ENCODE measurements at places on chromosomes 11 and 22.

DNA sequence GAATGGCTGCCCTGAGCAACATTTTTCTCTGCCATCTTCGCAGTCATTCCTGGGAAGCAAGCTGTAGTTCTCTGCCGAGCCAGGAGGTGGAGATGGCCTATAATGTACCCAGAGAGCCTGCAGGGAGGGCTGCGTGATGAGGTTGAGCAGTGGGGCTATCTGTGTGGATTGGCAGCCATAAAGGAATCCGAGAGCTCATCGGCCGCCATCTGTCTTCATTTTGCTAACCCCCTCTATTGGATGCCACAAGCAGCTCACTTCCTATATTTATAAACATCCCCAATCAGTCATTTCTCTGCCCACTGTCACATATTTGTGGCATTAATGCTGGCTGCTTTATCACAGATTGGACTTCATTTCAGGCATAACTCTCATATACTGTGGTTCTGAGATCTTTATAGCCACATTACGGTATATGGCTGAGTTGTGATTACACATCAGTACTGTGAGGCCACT, 209.5 kb downstream of the NTM start:
- peak; percentile 56 for DNase-seq

GRCh38 chr11:65132238-65132987, 1.9 kb downstream of the SYVN1 start:
- DNase-seq, result no peak

DNA sequence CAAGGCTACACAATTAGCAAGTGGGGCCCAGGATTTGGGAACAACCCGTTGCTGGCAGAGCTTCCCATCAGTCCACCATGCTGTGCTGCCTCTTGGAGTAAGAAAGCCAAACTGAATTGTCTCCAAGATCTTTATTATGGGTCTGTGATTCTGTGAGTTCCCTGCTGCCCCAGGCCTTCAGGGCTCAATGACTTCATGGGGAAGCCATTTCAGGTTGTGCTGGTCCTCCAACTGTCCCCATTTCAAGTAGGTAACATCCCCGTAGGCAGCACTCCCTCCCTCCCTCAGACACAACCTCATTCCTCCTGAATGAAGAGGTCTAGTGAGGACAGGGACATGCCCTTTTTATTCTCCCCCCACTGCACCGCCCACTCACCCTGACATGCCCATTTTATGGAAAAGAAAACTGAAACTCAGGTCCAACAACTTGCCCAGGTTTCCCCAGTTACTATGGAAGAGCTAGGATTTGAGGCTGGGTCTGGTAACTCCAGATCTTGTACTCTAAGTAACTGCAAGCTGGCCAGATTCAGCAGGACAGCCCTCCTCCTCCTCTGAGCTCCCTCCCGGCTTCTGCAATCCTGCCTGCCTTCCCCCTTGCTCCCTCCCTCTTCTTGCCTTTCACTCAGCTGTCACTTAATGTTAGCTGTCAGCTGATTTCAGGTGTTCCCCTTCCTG, 8.2 kb upstream of the YWHAH start:
- DNase-seq, result no peak

DNA sequence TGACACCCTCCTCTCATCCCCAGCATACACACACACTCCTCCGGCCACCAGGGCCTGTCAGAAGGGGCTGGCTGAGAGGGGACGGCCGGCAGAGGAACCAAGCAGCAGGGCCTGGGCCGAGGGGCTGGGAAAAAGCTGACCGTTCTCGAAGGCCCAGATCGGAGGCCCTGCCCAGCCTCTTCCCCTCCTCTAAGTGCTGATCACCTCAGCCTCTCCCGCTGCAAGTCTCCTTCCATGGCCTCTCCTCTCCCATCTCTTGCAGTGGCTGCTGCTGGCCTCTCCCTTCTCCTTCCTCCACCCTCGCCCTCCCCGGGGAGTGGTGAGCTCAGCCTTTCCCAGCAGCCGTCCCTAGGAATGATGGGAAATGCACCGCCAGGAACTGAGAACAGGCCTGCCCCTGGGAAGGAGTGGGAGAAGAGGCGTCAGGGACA, 39.6 kb downstream of the ARRB1 start:
- peak; percentile 40 for DNase-seq

- DNase-seq, result no peak
Observed at GRCh38 chr11:116231543-116231942, 541.2 kb downstream of the BUD13 start.

GRCh38 chr11:30016588-30017363, at the start of gene KCNA4:
TSS of gene KCNA4 (minus strand) at chr11:30017030. CDS start at chr11:30012678, 4,352 bp downstream.
- no peak for DNase-seq

DNA sequence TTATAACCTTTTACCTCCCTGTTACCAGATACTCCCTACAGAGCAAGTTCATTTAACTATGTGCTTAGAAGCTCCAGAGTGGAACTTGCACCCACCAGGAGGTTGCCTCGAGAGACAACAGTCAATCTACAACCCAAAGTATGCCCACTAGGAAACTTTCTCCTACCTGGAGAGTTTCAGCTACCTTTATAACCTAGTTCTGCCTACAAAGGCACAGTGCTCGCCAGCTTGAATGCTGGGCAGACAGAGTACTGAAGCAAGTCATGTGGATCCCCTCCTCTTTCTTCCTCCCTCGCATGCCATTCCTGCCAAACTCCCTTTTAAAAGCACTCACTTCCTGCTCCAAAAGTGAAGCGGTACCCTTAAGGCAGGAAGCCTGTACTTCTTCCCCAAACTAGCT, 258.9 kb downstream of the SWAP70 start:
- no peak for DNase-seq

- no peak for DNase-seq
Observed at GRCh38 chr11:118081241-118081958, 4.5 kb downstream of the TMPRSS4 start.

DNA sequence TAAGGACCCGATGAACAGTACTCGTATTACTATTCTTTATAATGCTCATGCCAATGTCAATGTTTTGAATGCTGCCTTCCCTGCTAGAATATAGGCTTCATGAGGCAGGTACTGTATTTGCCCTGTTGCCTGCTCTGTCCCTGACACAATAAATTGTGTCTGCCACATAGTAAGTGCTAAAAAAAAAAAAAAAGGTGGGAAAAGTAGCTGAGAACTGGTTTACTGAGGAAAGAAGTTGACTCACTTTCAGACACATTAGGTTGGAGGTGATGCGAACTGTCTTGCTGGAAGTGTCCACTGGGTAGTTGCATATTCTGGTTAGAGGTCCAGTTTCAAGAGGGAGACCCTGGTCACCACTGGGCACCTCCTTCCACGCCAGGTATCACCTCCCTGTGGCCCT, 255.9 kb downstream of the KIRREL3 start:
- DNase-seq, result no peak

- peak; percentile 88 for DNase-seq
Observed at GRCh38 chr11:73308003-73308960, at the start of gene ARHGEF17. TSS of gene ARHGEF17 (plus strand) at chr11:73308276. CDS start at chr11:73308639, 363 bp downstream.

GRCh38 chr11:128503245-128503991, 83.9 kb downstream of the ETS1 start:
- peak; percentile 89 for DNase-seq

- no peak for DNase-seq
Observed at GRCh38 chr22:45218976-45219375, 21.7 kb downstream of the KIAA0930 start.

DNA sequence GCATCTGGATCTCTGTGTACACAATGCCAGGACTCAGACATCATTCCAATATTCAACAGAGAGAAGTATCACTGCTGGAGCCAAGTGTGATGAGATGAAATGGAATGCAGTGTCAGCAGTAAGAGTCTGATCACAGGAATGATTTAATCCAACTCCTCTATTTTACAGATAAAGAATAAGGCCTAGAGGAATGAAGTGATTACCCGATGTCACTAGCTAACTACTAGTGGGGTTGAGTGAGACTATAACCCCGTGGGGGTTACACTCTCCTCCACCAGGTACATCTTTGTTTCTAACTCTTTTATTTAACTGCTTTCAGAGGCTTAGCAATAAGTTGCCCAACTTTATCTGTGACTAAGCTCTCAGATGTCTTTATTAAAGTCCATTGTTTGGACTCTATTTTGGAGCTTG, 94.2 kb upstream of the FAT3 start:
- DNase-seq, result peak; percentile 47

- DNase-seq, result peak; percentile 55
Observed at GRCh38 chr22:35552196-35552842, 11.7 kb downstream of the RASD2 start.

DNA sequence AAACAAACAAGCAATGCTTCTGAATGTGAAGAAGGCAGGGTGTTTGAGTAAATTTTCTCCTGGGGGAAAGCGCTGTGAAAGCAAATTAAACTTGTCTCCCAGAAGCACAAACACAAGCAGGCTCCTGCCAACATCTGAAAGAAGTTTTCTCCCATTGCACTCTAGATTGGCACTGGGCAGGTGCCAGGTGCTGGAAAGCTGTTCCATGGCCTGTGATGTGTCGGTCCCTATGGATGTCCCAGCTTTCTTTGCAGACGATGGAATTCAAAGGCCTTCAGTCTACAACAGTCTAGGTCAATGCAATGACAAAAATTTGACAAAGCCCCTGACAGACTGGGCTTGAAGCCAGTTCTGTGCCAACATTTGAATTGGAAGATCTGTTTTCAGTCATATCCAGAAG, 246.1 kb upstream of the NARS2 start:
- DNase-seq, result no peak

GRCh38 chr11:120054753-120055045, 83.2 kb downstream of the TRIM29 start:
- no peak for DNase-seq

- DNase-seq, result no peak
Observed at GRCh38 chr11:63931876-63932275, 6.9 kb upstream of the NAA40 start.

- DNase-seq, result peak; percentile 40
Observed at GRCh38 chr11:132278801-132279574, 908.6 kb downstream of the NTM start.

GRCh38 chr11:38460429-38460828, 1862.4 kb upstream of the RAG2 start:
- peak; percentile 77 for DNase-seq

Measured in astrocyte of the spinal cord (primary cell).